Astrocyte (in vitro differentiated cells and primary cell): ENCODE measurements at places on chromosomes 7 and 10. TPM values are rescaled to one million over a fixed set of nuclear protein-coding genes. Genes with fewer than 3 reads are reported as not detected.

DNA sequence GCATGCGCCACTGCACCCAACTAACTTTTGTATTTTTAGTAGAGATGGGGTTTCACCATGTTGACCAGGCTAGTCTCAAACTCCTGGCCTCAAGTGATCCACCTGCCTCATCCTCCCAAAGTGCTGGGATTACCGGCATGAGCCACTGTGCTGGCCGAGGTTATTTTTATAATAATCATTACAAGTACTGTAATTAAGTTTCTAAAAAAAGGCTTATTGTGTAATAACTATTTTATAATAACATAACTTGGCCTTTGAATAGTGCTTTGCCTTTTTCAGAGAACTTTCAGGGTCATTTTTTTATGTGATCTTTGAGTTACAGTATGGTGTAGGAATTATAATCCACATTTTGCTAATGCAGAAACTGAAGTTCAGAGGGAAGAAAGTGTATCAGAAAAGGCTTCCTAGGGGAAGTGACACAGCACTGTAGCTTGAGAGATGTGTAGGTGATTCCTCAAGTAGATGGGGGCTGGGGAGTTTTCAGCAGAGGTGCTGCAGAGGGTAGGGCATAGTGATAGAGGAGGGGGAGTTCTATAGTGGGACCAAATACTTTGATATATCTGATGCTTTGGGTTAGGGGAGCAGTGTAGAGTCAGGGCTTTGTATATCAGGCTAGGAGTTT, 9.2 kb upstream of the SYPL1 start:
- H3K4me3 ChIP-seq, result no peak overlapping the region
- DNase-seq, result no peak
- peaks cover 3% of the 10 kb centered on the region for H3K4me1 ChIP-seq
- H3K27me3 ChIP-seq, result no peaks in the 10 kb centered on the region

DNA sequence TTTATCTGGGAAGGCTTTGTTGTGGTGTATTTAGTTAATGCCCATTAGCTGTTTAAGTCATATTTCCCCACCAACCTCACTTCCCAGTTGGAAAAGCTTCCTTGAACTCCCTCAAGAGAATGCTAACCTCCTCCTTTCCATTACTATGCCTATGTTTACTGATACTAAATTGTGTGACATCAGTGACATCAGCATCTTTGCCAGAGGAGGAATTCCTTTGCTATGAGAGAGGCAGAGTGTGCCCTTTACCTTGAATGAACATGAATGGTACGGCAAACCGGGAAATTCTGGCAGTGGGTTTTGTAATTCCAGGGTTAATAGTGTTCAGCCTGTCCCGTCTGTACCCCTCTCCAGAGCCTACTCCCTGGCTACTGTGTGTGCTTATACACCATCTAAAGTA, 22.1 kb upstream of the GLCCI1 start:
- H3K27me3 ChIP-seq, result no peaks in the 10 kb centered on the region
- no peaks in the 10 kb centered on the region for H3K4me1 ChIP-seq
- H3K36me3 ChIP-seq, result no peaks in the 10 kb centered on the region
- DNase-seq, result no peak
- no peak overlapping the region for H3K27ac ChIP-seq

GRCh38 chr7:36286226-36286625, 103.4 kb upstream of the ANLN start:
- H3K4me1 ChIP-seq, result peaks cover 25% of the 10 kb centered on the region
- H3K27me3 ChIP-seq, result no peaks in the 10 kb centered on the region
- H3K27ac ChIP-seq, result no peak overlapping the region
- DNase-seq, result no peak

DNA sequence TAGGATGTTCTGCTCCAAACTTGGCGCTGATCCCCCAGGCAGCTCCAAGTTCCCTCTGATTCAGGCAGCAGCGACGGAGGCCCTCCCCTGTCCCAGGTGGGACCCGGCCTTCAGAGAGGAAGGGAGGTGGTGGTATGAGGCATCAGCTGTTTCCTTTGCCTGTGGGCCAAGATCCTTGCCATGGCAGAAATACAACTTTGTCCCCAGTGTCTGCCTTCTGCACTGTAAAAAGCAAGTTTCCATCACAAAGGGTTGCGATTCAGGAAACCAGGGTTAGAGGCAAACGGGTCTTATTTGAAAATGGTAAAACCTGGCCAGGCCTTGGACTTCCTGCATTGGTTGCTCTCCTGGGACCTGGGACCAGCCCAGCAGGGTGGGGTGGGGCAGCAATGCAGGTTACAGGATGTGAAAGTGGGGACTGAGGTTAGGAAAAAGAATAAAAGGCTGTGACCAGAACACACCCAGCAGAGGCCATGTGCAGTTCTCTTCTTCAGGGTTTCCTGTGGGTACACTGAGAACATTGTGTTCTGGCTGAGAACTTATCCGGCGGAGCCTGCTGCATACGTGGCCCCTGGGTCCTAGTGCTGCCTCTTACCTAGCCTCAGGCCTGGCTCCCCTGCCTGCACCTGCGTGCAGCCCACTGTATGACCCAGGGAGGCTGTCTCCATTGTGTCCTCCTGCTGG, 25.1 kb upstream of the DDIT4 start:
- H3K4me1 ChIP-seq, result peaks cover 14% of the 10 kb centered on the region
- DNase-seq, result no peak
- no peaks in the 10 kb centered on the region for H3K36me3 ChIP-seq
- H3K27ac ChIP-seq, result no peak overlapping the region
- H3K27me3 ChIP-seq, result no peaks in the 10 kb centered on the region

- DNase-seq, result no peak
- H3K4me3 ChIP-seq, result no peak overlapping the region
- H3K36me3 ChIP-seq, result no peaks in the 10 kb centered on the region
These were observed 272.9 kb upstream of the KLF6 start for GRCh38 chr10:4057725-4058513.

DNA sequence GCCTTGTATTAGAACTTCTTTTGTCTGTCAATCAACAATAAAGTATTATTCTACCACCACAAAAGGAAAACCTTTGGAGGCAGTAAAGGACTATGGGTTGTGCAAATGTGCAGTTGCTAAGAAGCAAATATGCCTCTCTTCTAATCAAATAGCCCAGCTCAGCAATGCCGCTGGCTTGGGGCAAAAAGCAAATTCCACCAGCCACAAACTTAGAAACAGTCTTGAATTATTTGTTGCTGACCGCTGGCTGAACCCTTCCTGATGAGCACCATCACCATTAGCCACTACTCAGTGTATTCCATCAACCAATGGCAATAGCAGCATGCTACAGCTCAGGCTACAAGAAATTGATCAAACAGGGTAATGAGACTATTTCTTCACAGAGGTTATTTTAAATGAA, 51.0 kb downstream of the SKAP2 start:
- H3K36me3 ChIP-seq, result no peaks in the 10 kb centered on the region
- no peaks in the 10 kb centered on the region for H3K27me3 ChIP-seq
- no peaks in the 10 kb centered on the region for H3K4me1 ChIP-seq
- H3K27ac ChIP-seq, result no peak overlapping the region
- peak; percentile 73 for DNase-seq

The NSUN5 gene
- total RNA-seq, result 26.0 and 27.6 TPM in 2 replicates

The PON1 gene
- total RNA-seq, result 0.99 and 1.00 TPM in 2 replicates

- DNase-seq, result no peak
- no peaks in the 10 kb centered on the region for H3K36me3 ChIP-seq
- H3K4me1 ChIP-seq, result no peaks in the 10 kb centered on the region
These were observed 550.6 kb downstream of the GLRX3 start for GRCh38 chr10:130686689-130687300.

The IKZF1 gene
- total RNA-seq, result 0.60 and 0.86 TPM in 2 replicates

DNA sequence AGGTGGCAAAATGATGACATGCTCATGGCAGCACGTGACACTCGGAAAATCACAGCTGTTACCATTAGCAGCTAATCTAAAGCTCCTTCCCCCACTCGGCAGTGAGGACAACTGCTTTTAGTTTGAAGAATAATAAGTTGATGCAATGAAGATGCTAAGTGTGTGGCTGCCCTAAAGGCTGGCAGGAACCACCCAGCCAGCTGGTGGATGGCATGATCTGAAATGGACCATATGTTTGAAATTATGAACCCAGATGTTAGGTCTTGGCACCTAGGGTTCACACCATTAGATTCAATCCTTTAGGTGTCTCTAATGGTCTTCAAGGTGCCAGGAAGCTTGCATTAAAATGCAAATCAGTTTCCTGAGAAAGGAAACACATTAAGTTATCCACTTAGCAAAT, 230.1 kb downstream of the WDR11 start:
- no peak overlapping the region for H3K4me3 ChIP-seq
- peaks cover 3% of the 10 kb centered on the region for H3K4me1 ChIP-seq
- H3K36me3 ChIP-seq, result no peaks in the 10 kb centered on the region

The CALY gene
- total RNA-seq, result 0.77 and 1.1 TPM in 2 replicates

The HKDC1 gene
- 4.2 and 4.3 TPM in 2 replicates for total RNA-seq

DNA sequence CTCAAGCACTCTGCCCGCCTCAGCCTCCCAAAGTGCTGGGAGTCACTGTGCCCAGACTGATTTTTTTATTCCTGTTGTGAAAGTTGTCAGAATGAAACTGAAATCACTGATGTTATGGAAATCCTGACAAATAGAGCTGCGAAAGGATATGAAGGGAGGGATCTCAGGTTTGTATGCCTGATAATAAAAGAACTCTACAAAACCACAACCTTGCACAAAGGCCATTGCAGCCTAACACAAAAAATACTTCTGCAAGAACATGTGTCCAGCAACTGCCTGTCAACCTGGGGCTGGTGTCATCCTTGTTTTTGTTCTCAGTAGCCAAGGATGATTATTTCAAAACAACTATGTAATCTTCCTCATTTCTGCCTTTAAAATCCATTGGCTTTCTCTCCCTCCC, 126.1 kb downstream of the NEBL start:
- no peaks in the 10 kb centered on the region for H3K36me3 ChIP-seq
- no peak overlapping the region for H3K4me3 ChIP-seq
- H3K27ac ChIP-seq, result no peak overlapping the region
- no peaks in the 10 kb centered on the region for H3K27me3 ChIP-seq
- H3K4me1 ChIP-seq, result peaks cover 9% of the 10 kb centered on the region

GRCh38 chr10:86489960-86490612, 31.5 kb downstream of the WAPL start:
- no peaks in the 10 kb centered on the region for H3K27me3 ChIP-seq
- no peak overlapping the region for H3K4me3 ChIP-seq
- no peaks in the 10 kb centered on the region for H3K4me1 ChIP-seq
- DNase-seq, result no peak

GRCh38 chr7:92732316-92733036, 103.9 kb downstream of the CDK6 start:
- no peaks in the 10 kb centered on the region for H3K27me3 ChIP-seq
- H3K27ac ChIP-seq, result peak overlapping the region; percentile 53
- no peaks in the 10 kb centered on the region for H3K36me3 ChIP-seq

- H3K4me3 ChIP-seq, result no peak overlapping the region
- H3K27me3 ChIP-seq, result no peaks in the 10 kb centered on the region
- H3K4me1 ChIP-seq, result no peaks in the 10 kb centered on the region
- no peaks in the 10 kb centered on the region for H3K36me3 ChIP-seq
These were observed 186.0 kb upstream of the PRPS1L1 start for GRCh38 chr7:18213652-18214051.

DNA sequence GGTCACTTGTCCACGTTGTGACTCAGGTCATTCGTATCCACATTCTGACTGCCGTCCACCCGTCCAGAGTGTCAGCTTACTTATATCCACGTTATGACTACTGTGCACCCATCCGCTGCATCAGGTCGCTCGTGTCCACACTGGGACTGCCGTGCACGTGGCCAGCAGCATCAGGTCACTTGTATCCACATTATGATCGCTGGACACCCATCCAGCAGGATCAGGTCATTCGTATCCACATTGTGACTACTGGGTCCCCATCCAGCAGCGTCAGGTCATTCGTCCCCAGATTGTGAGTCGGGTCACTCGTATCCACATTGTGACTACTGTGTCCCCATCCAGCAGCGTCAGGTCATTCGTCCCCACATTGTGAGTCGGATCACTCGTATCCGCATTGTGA, 47.3 kb upstream of the SUN1 start:
- no peaks in the 10 kb centered on the region for H3K27me3 ChIP-seq
- H3K4me1 ChIP-seq, result no peaks in the 10 kb centered on the region
- no peak overlapping the region for H3K27ac ChIP-seq
- H3K36me3 ChIP-seq, result peaks cover 2% of the 10 kb centered on the region

DNA sequence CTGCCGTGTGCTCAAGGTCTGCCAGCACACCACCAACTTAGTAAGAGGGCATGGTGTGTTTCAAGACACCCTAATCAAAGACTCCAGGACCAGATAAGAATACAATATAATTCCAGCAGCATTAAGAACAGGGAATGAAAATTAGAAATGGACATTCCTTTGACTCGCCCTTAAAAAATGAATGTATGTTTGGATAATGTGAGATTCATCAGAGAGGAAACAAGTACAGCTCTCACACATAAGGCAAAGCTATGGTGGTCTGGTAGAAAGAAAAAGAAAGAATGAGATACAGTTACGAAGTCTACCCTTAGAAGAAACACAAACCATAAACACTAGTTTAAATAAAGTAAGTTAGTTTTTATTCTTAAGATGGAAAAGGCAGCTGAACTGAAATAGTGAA, 174.8 kb upstream of the ANK3 start:
- H3K27me3 ChIP-seq, result no peaks in the 10 kb centered on the region
- H3K27ac ChIP-seq, result no peak overlapping the region

DNA sequence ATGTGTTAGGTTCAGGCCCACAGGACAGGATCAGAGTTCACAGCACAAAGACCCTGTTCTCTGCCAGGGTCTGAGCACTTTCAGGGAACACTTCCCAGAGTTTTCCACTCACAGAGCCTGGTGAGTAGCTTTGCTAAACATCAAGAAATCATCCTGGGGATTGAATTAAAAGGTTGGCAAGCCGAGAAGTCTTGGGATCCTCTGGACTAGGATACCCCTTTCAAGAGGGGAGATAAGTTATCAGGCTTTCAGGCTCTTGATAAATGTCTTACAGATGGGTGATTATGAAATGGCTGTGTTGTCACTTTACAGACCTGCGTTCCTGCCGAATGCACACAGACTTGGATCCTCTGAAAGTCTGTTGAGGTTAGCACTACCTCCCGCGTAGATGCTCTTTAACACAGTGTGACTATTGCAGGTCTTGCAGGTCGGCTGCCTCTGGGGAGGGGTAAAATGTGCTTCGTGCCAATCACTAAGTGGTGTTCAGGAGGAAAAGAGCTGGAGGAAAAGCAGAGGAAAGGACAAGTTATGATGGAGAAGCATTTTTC, 473.5 kb upstream of the AKR1E2 start:
- no peak overlapping the region for H3K4me3 ChIP-seq
- peaks cover 23% of the 10 kb centered on the region for H3K4me1 ChIP-seq
- no peaks in the 10 kb centered on the region for H3K36me3 ChIP-seq
- peak overlapping the region; percentile 74 for H3K27ac ChIP-seq
- no peaks in the 10 kb centered on the region for H3K27me3 ChIP-seq

The NYAP1 gene
- total RNA-seq, result 2.5 and 2.6 TPM in 2 replicates

The VAX1 gene
- total RNA-seq, result 0.34 and 0.62 TPM in 2 replicates

The KEL gene
- total RNA-seq, result 0.96 TPM in 1 of 2 replicates, not detected in the other

DNA sequence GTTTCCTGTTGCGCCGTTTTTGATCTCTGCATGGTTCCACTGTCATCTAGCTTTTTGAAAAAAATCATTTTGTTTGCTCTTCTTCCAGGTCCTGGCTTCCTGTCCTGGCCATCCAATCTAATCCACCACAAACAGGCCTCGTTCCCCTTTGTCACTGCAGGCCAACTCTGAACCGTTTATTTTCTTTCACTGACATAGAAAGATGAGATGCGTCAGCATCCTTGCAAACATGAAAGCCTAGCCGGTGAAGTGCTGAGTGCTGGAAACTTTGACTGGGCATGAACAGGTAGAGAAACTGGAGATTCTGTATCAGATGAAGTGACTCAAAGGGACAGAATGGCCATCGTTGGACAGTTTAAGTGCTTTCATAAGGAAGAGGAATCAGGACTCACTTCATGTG, 1247.8 kb downstream of the TYW1 start:
- DNase-seq, result no peak
- H3K27me3 ChIP-seq, result no peaks in the 10 kb centered on the region
- H3K36me3 ChIP-seq, result no peaks in the 10 kb centered on the region
- no peak overlapping the region for H3K4me3 ChIP-seq
- no peak overlapping the region for H3K27ac ChIP-seq

The TMEM176A gene
- 0.31 TPM in 1 of 2 replicates, not detected in the other for total RNA-seq

The TMEM236 gene
- 0.14 and 0.43 TPM in 2 replicates for total RNA-seq
